ENCODE measurements at places on chromosomes 5 and 9.

DNA sequence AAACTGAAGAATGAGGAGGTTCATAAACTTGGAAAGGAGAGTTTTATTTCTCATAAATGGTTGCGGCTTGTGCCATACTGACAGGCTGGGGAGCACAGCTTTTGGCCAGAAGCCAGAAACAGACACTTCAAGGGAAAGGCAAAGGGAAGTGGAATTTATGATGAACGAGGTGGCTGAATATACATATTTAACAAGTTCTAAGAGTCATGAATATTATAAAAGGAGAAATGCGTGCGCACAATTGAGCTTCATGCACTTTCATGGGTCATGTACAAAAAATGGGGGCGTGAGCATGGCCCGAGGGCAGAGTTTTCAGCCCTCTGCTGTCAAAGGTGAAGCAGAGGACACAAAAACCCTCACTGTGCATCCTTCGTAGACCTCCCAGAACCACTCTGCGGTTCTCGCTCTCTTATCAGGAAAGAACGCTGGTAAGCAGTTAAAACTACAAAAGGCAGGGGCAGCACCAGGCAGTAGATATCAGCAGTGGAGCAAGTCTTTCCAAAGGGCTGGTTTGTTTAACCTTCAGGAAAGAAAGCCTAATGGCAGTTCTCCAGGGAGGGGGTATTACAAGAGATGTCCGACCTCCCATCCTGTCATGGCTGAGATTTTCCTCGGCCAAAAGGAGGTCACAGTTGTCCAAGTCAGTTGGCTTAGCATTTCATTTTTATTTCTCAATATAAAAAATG lies 29.0 kb downstream of the AUH start:
- DNase-seq, result no peak

- no peak for DNase-seq
These were observed 16.3 kb upstream of the MAML1 start for GRCh38 chr5:179716286-179716685.

- DNase-seq, result no peak
These were observed 88.8 kb upstream of the DMRT1 start for GRCh38 chr9:752681-753200.

DNA sequence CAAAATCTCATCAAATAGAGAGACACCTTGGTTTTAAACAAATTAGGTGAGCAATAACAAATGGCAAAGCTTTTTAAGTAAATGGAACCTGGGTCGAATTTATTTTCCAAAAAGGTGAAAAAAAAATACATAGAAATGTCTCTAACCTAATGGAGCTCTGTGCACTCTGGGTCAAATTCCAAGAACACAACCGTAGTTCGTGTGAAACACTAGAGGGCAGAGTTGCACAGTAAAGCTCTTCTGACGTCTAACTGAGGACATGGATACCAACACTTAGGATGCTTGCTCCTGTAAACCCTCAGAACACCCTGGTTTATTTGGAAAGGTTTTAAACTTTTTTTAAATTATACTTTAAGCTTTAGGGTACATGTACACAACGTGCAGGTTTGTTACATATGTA lies 18.9 kb downstream of the MARCHF11 start:
- DNase-seq, result peak; percentile 41

DNA sequence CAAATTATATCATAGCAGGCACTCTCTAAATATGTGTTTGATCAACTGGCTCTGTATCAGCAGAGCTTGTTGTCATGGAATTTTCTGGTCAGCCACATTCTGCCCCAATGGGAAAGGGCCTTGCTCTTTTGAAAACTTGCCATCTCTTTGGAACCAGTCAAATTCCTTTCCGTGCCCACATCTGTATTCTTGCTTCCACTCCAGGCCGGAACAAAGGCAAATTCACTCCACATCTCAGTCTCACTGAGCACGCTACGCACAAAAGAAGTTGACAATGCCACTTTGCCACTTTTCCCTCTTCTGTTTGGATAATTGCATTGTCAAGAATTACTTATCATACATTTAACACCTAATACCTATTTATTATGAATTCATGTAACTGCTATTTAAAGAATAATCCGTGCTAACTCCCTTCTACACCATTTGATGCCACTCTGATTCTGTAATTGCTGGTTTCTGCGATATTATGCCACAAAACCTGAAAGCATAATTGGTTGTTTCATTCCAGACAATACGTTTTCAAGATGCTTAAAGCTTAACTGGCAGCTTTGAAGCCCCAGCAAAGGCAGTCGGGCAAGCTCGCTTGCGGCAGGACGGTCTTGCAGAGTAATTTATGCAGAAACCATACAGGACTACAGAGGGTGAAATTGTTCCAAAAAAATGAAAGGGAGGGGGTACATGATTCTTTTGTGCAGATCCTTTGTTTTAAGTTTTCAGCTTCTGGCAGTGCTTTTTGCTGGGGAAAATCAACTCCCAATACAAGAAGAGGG lies 277.7 kb downstream of the MSX2 start:
- no peak for DNase-seq

- no peak for DNase-seq
These were observed 79.7 kb upstream of the C5orf63 start for GRCh38 chr5:127153031-127153430.

DNA sequence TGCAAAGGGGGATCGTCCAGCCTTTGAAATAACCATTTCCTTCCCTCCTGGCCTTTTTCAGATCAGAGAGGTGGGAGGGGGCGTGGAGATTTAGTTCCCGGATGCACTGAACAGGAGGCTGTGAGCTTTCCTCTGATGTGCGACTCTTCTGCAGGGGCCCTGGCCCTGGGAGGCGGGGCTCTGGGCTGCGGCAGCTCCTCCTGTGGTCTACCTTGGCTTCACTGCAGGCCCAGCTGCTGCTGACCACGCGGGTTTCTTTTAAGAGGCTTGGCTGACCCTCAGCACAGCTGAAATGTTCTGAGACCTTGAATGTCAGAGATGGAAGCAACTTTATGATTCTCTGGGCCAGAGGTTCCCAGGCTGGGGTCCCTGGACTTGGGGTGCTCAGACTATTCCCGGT lies 27.0 kb upstream of the COL15A1 start:
- DNase-seq, result peak; percentile 72

DNA sequence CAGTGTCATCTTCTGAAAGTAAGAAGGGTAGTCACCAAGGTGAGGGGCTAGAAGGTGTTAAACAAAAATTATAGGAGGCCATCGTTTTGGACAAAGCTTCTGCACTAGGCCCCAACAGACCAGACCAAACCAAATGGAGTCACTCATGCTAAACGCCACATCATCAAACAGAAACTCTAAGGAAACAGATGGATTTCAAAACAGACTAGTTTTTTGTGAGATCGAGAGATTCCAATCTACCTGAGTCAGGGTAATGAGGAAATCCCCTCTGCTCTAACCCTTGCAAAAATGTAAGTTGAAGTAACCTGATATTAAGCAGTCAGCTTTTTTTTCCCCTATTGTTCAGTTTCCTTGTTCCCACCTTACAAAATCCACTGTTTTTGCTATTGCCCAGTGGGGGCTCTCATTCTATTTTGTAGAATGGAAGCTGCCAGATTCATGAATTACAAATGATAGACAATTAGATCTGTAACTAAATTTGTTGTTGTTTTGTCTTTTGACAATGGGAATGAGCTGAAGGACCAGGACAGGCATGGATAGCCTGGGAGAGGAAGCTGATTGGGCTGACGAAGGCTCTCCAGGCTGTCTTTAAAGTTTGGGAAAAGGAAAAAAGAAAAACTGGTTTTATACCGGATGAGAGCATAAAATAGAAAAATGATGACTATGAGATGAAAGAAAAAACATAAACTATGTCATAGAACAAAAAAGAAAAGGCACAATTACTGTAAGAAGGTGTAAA lies 94.7 kb upstream of the ADAMTSL1 start:
- no peak for DNase-seq

- no peak for DNase-seq
These were observed 32.0 kb downstream of the DAPK1 start for GRCh38 chr9:87529671-87530070.

DNA sequence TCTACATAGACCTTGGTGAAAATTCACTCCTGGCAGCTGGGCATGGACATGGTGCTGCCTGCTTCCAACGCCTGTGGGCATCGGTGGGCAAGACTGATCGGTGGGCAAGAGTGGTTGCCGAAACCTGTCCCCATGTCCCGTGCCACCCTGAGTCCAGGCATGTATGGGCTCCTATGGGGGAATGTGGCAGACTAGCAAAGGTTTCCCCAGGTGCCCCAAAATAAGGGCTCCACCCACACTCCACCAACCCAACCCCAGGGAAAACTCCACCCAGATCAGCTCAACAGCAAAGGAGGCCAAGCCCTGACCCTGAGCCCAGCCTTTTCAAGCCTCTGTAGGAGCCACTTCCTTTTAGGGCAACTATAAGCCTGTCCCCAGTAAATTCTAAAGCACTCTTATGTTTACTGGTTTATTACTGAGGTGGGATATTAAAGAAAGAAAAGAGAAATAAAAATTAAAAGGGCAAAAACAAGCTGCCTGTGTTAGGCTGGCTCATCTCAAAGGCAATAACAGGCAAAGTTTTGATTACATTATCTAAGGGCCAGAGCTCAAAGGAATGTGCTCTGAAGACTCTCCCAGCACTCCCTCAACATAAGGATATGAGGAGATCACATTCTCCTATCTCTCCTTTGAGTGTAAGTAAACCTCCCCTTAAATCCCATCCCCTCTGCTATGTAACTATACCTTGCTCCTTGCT lies 8.9 kb upstream of the SPATA31E1 start:
- DNase-seq, result no peak

DNA sequence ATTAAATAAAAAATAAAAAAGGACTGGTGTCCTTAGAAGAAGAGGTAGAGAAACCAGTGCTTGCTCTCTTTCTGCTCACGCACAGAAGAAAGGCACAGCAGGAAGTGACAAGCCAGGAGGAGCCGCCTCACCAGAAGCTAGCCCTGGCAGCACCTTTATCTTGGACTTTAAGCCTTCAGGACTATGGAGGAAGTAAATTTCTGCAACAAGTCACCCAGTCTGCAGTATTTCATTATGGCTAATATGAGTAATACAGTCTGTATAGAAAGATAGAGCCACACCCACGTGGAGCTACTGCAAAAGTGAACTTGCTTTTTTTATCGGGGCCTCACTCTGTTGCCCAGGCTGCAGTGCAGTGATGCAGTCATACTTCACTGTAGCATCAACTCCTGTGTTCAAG lies 68.4 kb downstream of the PDZD2 start:
- no peak for DNase-seq

DNA sequence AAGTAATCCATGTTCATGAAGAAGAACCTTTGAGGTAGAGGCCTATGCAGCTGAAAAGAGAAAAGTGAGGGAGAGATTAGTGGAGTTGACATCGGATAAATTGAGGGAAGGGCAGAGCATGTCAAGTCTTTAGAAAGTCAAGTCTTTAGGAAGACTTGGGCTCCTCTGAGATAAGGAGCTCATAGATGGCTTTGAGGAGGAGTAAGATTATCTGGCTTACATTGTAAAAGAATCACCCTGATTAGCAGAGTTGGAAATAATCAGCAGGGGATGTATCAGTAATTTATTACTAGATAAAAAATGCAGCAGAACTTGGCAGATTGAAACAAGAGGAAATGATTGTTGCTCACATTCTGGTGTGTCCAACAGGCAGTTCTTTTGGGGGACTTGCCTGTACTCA lies 727.2 kb upstream of the WWC1 start:
- no peak for DNase-seq

DNA sequence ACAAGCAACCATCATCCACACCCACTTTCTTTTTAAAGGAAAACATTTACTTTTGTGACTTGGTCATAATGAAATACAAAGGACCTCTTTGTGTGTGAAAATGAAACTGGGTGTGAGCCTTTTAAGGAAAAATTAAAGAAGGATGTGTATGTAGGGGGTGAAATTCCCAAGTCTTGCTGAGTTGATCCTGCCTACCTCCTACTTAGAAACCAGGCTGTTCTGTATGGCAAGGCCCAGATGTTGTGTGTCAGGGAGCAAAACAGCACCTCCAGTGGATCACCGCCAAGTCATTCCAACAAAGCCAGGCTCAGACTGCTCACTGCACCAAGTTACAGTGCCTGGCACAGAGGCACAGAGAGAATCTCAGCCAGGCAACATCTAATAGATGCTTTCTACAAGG lies 198.5 kb upstream of the FBN2 start:
- DNase-seq, result no peak

DNA sequence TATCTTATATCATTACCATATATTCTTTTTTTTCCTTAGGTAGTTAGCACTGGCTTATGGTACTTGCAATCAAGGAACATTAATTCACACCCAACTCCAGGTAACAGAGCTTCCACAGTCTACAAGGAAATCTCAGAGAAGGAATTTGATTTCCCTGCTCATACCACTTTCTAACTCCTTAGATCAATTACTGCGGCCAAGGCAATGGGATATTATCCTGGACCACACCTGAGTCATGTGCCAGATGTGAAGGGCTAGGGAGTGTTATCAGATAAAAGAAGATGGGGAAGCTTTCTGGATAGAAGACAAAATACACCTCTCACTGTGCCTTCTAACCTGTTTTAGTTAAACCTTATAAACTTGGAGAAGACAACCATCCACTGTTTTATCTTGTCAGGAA lies 181.2 kb downstream of the CCDC192 start:
- no peak for DNase-seq

GRCh38 chr5:2991884-2992283 lies 240.4 kb upstream of the IRX2 start:
- no peak for DNase-seq

DNA sequence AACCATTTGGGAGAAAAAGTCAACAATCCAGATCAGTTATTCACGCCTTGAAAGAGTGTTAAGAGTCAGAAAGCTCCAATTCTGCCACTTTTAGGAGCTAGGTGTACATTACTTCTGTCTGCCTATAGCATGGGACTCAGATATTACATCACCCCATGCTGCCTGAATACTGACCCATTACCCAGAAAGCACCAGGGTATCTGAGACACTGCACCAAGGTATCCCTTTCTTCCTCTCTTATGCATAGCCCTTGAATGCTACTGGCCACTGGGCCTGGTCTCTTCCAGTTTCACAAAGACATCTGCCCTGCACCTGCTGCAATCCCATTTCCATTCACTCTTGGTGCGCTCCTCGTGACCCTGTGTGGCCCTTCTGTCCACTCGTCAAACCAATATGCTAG lies 2.6 kb downstream of the STRBP start:
- DNase-seq, result peak; percentile 42

GRCh38 chr9:7816021-7816420 lies 16.4 kb upstream of the DMAC1 start:
- DNase-seq, result no peak

DNA sequence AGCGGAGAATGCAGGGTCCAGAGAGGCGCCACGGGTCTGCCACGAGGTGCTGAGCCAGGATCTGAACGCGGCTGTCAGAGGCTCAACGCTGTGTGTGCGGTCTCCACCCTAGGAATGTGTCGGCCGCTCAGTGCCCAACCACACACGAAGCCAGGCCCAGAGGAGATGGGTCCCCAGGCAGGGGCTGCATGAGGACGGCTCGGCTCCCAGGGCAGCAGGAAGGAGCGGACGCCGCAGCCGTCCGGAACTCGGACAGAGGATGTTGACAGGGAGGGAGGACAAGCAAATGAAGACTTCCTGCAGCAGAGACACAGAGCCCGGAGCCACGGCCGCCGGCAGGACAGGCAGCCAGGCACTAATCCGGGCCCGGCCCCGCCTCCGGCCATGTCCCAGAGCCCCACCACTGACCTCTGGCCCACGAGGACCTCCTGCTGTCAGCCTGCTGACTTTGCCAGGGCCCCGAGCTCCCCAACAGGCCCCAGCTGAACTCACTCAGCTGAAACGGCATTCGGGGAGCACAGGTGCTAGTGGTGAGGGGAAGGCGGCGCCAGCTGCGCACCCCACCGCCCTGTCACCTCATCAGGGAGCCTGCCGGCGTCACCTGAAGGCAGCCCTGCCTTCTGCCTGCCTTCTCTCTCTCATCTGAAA lies 12.7 kb downstream of the VAV2 start:
- DNase-seq, result no peak
